ENCODE measurements at places on chromosomes 13 and 19.
A peak's percentile ranks its signal among the peaks of the same experiment; 100 is the strongest.

DNA sequence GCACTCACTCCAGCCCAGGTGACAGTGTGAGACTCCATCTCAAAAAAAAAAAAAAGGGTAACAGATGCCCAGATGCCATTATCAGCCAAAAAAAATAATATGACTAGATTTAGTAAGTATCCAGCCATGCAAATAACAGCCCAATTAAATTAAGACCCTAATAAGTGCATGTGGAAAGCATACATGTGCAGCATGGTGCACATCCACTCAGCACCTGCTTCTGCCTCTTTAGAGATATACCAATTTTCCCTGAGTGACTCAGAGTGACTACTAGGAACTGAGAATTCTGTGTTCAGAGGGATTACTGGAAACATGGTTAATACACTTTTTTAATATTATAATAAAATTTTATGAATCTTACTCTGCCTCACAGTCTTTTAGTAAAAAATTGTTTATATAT lies 29.8 kb upstream of the ZNF675 start:
- peak; percentile 38 for DNase-seq

DNA sequence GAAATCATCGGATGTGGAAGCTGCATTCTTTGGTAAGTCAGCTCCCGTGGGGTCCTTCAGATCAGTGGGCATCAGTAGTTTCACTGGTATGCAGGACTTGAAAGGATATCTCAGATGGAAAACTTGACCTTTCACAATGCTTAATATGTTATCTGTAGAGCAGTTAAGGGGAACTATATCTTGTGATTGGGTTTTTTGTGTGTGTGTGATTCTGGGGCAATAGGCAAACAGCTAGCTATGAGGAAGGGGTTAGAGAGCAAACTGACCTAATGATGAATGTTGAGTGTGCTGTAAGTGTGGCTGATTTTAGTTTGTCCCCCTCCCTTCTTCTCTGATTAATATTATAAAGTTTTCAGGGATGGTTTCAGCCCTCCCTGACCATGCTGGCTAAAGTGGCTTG lies 53.3 kb downstream of the ACSBG2 start:
- no peak for DNase-seq

DNA sequence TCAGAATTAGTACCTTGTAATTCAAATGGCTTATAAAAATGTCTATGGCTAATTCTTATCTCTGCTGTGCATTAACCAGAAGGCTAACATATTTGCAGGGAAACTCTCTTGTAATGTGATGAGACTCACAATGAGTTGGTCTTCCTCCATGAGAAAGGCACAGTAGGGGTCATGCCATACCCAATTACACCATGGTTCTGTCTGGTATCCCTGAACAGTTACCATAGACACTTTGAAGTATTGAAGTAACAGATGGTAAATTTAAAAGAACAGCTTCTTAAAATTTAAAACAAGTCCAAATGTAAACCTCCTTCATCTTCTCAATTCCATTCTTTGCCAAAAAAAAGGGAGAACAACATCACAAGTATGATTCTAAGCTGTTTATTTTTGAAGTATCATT lies 22.6 kb upstream of the SLAIN1 start:
- no peak for DNase-seq

GRCh38 chr19:7535998-7536695 lies 630 bp downstream of the PNPLA6 start:
- DNase-seq = peak; percentile 28

- no peak for DNase-seq
These were observed 1458.0 kb downstream of the OLFM4 start for GRCh38 chr13:54486421-54487166.

- peak; percentile 89 for DNase-seq
These were observed 102.9 kb upstream of the STARD13 start for GRCh38 chr13:33388286-33388998.

- peak; percentile 10 for DNase-seq
These were observed 7.4 kb upstream of the CEACAM18 start for GRCh38 chr19:51470966-51471365.

GRCh38 chr13:110149036-110149435 lies 157.9 kb downstream of the COL4A1 start:
- no peak for DNase-seq

Measured in epithelial cell of esophagus (primary cell).